ENCODE measurements at places on chromosomes 16 and 17. TPM values are rescaled to one million over a fixed set of nuclear protein-coding genes. Genes with fewer than 3 reads are reported as not detected.

DNA sequence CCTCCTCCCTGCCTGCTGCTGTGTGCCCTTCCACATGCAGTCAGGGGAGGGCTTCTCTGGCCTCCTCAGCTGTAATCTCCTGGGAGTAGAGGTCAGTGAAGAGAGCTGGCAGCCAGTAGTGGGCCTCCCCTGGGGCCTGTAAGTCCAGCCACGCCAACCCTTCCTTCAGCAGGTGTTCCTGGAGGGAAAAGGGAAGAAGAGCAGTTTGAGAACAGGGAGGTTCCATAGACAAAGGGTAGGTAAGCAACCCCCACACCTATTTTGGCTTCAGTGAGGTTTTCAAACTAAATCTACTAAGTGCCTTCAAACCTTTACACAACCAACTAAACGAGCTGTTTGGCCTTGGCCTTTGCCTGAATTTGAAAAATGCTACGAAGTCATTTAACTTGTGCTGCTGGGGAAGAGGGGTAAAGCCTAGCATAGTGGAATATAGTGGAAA lies 14.2 kb downstream of the SNF8 start:
- peaks cover 71% of the 10 kb centered on the region for H3K36me3 ChIP-seq
- H3K4me1 ChIP-seq, result no peaks in the 10 kb centered on the region
- DNase-seq, result no peak
- no peaks in the 10 kb centered on the region for H3K27me3 ChIP-seq
- H3K4me3 ChIP-seq, result no peak overlapping the region

GRCh38 chr17:3558603-3559269 lies 1.1 kb upstream of the TRPV3 start:
- no peak overlapping the region for H3K4me3 ChIP-seq
- no peak overlapping the region for H3K27ac ChIP-seq
- H3K36me3 ChIP-seq, result no peaks in the 10 kb centered on the region
- H3K4me1 ChIP-seq, result peaks cover 7% of the 10 kb centered on the region
- DNase-seq, result peak; percentile 92
- peaks cover 2% of the 10 kb centered on the region for H3K27me3 ChIP-seq

GRCh38 chr16:17154981-17155380 lies 315.8 kb downstream of the XYLT1 start:
- no peaks in the 10 kb centered on the region for H3K4me1 ChIP-seq
- no peak for DNase-seq
- H3K27ac ChIP-seq, result no peak overlapping the region

EPN3 gene
- not detected for total RNA-seq

CCL18 gene
- total RNA-seq, result not detected
